ENCODE measurements at places on chromosomes 13 and 19. TPM values are rescaled to one million over a fixed set of nuclear protein-coding genes. Genes with fewer than 3 reads are reported as not detected.

The ZNF443 gene
- 2.0 TPM for total RNA-seq

The ERFL gene
- under 0.01 TPM for total RNA-seq

The LIPE gene
- 2.9 TPM for total RNA-seq

The ZNF557 gene
- 20.2 TPM for total RNA-seq

The TRPC4 gene
- 0.15 TPM for total RNA-seq

The GNG7 gene
- total RNA-seq = 0.15 TPM

The NLRP9 gene
- not detected for total RNA-seq

The LILRA1 gene
- not detected for total RNA-seq

The CEACAM3 gene
- total RNA-seq = not detected

The PLK5 gene
- total RNA-seq = not detected

The MISP gene
- under 0.01 TPM for total RNA-seq

The ZNF763 gene
- 2.2 TPM for total RNA-seq

The EVI5L gene
- 19.2 TPM for total RNA-seq

The OR7C1 gene
- total RNA-seq = not detected

The TMC4 gene
- 0.58 TPM for total RNA-seq

The COMMD6 gene
- 40.9 TPM for total RNA-seq

The ZNF837 gene
- total RNA-seq = 3.2 TPM

The KCNN1 gene
- total RNA-seq = 0.15 TPM

The COX6B2 gene
- total RNA-seq = not detected

The IGFL1 gene
- total RNA-seq = not detected

The ZSWIM9 gene
- 6.0 TPM for total RNA-seq

The FAM216B gene
- total RNA-seq = not detected

The TTYH1 gene
- not detected for total RNA-seq

The THSD1 gene
- total RNA-seq = 8.3 TPM
